Stimulated activated CD4-positive, alpha-beta T cell treated with anti-CD3 and anti-CD28 coated beads, Interleukin-1b, Interleukin-23, amount 100 ng/mL, for 24 hours (primary cell): ENCODE measurements at places on chromosomes 12 and 14.

DNA sequence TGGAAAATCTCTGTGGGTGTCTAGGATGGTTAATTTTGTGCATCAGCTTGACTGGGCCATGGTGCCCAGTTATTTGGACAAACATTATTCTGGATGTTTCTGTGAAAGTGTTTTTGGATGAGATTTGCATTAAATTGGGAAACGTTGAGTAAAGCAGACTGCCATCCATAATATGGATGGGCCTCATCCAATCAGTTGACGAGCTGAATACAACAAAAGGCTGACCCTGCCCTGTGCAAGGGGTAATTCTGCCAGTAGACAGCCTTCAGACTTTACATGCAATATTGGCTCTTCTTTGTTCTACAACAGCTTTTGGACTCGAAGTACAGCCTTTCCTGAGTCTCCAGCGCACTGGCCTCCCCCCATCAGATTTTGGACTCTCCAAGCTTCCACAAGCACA lies 1.5 kb upstream of the CDKN3 start:
- DNase-seq = no peak

GRCh38 chr12:45743247-45743646 lies 13.7 kb downstream of the ARID2 start:
- no peak for DNase-seq

GRCh38 chr12:108394196-108394595 lies 55.1 kb upstream of the CMKLR1 start:
- DNase-seq = no peak

DNA sequence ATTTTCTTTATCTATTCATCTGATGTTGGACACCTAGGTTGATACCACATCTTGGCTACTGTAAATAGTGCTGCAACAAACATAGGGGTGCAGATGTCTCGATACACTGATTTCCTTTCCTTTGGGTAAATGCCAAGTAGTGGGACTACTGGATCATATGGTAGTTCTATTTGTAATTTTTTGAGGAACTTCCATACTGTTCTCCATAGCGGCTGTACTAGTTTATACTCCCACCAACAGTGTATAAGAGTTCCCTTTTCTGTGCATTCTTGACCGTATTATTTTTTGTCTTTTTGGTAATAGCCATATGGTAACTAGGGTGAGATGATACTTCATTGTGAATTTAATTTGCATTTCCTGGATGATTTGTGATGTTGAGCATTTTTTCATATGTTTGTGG lies 71.8 kb downstream of the LRP6 start:
- no peak for DNase-seq

DNA sequence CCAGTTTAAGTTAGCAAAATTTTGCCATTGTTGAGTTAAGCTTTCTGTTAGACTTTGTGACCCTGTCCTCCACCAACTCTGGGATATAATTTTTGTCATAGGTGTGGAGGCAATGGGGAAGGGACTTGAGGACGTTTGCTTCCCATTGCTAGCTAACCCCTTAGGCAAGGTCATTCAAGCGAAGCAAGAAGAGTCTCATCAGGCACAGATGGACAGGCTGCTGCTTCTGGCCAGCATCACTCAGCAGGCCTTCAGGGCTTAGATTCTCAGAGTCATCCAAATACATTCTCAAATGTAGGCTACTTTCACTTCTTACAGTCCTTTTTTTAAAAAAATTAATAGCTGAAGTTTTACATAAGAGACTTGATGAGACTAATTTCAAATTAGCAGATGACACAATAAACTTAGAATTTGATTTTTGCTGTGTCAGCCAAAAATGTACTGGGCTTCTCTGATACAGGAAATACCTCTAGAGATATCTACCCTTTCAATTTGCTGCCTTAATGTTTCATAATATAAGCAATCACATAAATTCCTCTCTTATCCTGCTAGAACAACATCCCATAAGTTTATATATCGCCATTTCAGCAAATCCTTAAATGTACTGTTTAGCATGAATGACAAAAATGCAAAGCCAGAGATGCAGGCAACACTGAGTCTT lies 875.2 kb downstream of the FLRT2 start:
- no peak for DNase-seq

DNA sequence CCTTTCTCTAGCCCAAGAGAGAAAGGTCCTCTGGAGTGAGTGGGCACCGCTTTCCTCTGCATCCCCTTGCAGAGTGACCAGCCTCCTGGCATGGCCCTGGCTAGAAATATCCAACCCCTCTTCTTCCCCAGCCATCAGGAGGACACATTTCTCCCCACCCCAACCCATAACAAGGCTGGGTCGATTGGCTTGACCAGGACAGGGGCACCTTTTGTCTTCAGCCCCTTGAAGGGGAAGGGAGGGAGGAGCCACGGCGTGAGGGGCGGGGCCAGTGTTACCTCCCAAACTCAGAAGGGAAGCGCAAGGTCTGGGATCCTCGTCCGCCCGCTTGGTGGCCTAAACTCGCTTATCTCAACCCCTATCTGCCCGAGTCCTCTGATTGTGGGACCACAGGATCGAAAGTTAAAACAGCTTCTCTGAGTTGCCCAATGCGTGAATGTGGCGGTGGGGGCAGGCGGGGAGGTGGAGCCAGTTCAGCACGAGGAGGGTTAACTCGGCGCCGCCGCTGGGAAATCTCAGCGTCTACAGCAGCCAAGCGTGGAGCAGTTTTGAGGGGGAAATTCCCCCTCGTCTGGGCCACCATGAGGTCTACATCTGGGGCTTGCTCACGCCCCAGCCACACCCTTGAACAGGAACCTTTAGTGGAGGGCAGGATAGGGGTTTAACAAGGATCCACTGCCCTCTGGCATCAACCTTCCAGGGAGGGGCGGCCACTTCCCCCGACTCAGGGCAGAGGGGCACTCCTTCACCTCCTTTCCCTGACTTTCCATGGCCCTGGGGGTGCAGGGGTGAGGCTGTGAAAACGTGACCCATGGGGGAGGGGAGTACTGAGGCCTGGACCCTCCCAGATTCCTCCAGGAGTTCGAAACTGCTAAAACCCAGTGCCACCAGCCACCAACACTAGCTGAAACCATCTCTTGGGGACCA lies 795 bp downstream of the STAT6 start:
- no peak for DNase-seq

DNA sequence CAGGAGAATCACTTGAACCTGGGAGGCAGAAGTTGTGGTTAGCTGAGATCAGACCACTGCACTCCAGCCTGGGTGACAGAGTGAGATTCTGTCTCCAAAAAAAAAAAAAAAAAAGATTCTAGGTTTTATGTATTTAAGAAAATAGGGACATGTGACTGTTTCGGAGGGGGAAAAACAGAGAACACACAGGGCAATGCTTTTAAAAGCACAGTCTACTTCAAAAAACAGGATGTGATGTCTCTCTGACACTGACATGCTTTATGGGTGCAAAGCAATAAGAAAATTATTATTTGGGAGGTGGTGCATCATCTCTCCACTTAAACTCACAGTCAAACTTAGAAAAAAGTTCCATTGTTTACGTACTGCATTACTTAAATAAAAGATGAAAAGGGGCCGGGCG lies 28.7 kb downstream of the CLIP1 start:
- DNase-seq = no peak

- no peak for DNase-seq
Measured at GRCh38 chr12:125092872-125093680, 27.8 kb downstream of the AACS start.

DNA sequence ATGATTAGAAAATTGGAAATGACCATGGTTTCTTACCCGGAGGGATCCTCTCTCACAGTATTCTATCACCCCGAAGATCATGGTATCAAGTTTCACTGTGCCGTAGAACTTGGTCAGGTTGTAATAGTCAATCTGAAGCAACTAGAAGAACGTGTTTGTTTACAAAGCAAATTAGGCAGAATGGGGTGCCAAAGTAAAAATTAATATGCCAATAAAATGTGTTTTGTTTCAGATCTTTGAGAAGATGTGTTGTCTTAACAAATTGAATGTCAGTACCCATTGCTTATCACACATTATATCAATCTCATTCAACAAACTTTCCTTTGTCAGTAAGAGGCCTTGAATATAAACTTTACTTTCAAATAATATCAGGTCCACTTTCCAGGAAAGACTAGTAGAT lies 45.0 kb downstream of the GUCY2C start:
- DNase-seq = no peak

DNA sequence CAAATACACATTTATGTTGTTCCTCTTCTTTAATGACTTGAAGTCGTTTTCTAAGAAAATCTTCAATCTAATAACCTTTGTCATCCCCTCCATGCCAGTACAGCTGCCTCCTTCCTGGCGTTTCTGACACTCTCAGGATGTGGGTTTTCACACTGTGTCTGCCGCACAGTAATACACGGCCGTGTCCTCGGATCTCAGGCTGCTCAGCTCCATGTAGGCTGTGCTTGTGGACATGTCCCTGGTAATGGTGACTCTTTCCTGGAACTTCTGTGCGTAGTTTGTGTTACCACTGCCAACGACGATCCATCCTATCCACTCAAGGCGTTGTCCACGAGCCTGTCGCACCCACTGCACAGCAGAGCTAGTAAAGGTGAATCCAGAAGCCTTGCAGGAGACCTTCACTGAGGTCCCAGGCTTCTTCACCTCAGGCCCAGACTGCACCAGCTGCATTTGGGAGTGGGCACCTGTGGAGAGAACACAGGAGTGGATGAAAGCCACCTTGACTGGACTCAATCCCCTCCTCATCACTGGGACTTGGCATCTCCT lies 1095.9 kb downstream of the TMEM121 start:
- no peak for DNase-seq

DNA sequence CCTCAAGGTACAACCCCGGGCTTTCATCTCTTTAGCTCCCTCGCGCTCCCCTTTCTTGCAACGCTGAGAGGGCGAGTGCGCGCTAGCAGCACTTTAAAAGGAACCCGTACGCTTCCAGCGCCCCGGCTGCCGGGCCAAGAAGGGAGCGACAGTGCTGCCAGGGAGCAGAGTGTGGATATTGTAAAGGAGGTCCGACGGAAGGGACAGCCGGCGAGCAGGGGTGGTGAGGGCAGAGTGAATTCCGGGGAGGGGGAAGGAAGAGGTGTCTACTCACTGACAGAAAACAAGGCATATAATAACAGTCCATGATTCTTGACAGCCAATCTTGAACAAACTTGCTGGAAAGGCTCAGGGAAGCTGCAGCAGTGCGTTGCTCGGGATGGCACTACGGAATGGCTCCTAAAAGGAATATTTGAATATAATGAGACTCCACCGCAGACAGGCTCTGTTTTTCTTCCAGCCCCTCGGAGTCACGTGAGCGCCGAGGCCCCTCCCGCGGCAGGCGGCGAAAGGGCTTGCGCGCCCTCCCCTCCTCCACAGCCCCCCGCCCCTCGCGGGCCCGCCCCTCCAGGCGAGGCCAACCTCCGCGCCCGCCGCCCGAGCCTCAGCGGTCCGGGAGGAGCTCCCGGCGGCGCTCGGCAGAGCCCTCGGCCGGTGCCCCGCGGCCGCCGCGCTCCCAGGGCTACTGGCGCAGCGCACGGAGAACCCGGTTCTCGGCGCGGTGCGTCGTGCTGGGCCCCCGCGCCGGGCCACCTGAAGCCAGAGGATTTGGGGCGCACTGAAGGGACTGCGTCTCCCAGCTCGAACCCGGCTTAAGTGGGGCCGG lies 3.4 kb downstream of the BMP4 start:
- DNase-seq = no peak

DNA sequence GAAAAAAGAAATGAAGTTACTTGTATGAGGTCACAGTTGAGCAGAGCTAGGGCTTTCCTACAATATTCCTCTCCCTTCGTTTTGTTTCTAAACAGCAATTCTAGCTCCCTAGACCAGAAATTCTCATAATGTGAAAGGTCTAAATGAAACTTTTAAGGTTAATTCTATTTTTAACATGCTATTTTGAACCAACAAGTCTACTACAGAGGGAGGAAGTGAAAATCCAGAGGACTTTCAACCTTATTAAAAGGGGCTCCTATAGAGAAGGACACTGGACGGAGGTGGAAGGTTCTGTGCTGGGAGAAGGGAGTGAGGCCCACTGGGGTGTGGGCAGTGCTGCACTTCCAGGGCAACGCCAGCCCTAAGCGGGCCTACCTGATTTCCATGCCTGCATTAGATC lies 13.4 kb downstream of the GSG1 start:
- DNase-seq = no peak

DNA sequence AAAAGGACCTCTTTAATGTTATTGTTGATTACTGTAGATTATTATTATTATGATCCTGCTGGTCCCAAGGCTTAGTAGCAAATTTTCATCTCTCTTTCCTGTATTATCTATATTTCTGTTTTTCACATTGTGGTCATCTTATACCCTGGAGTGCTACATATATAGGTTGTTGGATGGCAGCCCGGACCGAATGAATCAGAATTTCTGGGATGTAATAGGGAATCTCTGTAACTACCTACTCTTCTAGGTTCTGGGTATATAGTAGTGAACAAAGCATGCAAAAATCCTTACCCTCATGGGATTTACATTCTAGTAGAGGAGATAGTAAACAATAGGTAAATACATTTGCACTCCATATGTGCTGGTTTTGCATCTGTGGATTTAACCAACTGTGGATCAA lies 31.4 kb downstream of the NUBPL start:
- DNase-seq = no peak

GRCh38 chr12:116591855-116592637 lies 32.9 kb downstream of the MAP1LC3B2 start:
- no peak for DNase-seq

DNA sequence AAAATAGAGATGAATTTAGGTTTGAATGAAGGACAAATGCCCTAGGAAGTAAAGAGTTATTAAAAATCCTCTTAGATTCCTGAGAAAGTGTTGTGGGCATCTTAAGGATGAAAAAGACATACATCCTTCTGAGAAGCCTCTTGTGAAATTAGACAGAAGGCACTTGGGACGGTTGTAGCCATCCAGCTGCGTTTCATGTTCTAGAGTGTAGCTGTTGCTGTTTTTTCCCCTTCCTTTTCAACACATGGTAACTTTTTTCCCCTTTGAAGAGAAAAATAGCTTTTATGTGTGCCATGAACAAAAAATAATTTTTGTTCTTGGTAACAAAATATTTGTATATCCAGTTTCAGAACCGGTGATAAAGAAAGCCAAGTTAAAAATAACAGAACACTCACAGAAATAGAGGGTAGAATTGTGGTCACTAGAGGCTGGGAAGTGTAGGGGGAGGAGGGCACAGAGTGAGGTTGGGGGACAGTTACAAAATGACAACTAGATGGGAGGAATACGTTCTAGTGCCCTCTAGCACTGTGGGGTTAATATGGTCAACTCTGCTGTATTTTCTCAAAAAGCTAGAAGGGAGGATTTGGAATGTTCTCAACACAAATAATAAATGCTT lies 58.4 kb downstream of the PTHLH start:
- no peak for DNase-seq

- no peak for DNase-seq
Measured at GRCh38 chr14:24323341-24323740, 11.5 kb downstream of the ADCY4 start.
